NCI-H1436 (cell line): ENCODE measurements at places on chromosomes 2 and 18.

DNA sequence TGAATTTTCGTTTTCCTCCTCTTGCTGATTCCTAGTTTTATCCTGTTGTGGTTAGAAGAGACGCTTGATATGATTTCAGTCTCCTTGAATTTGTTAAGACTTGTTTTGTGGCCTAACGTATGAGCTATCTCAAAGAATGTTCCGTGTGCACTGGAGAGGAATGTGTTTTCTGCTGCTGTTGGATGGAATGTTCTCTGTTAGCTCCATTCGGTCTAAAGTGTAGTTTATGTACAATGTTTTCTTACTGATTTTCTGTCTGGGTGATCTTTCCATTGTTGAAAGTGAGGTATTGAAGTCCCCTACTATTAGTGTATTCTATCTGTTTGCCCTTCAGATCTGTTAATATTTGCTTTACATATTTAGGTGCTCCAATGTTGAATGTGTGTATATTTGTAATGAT lies 25.9 kb downstream of the COLEC11 start:
- DNase-seq, result no peak

DNA sequence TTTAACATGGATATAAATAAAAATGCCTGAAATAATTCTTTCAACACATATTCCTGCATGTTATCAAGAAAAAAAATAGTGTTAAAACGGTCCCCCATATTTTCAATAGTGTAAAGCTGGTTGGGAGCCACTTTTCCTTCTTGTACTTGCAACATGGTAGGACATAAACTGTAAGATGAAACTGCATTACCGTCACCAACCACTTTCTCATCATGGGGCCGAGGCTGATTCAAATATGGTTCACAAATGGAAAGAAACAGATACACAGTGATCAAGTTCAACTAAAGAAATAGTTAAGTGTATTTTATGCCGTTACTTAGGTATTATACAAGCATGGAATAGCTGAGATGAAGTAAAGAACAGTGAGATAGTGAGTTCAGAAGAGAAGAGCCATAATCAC lies 360.7 kb downstream of the ZEB2 start:
- no peak for DNase-seq

- no peak for DNase-seq
Observed at GRCh38 chr2:170360546-170361089, 182.7 kb downstream of the MYO3B start.

GRCh38 chr2:214503568-214503967 lies 92.7 kb downstream of the VWC2L start:
- DNase-seq, result no peak

DNA sequence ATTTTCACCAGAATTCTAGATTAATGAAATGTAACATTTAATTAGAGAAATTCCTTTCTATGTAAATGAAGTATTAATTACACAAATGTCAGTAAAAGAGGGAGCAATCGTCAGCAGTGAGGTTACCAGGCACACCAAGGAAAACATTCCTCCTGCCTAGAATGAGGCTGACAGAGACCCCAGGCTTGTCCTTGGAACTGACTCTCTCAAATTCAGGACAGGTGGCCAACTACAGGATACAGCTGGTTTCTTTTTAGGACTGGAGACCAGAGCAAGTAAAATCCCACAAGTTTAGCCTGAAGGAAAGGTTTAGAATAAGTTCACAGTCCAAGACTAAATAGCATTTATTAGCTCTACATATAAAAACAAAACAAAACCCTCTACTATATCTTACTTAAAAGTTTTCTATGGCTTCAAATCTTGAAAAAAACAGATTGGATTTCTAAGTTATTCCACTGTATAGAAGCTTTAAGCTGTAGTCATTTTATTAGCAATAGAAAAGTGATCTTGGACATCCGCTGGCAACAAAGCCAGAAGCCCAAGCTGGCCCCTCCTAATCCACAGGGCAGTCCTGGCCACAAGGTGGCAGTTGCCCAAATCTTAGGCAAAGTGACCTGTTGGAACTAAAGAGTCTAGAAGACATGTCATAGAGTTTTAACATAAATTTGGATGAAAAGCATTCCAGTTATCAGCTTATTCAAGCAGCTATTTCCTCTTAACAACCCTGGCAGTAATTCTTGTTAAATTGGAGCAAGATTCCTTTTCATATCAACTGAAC lies 81.0 kb downstream of the SP3 start:
- no peak for DNase-seq

DNA sequence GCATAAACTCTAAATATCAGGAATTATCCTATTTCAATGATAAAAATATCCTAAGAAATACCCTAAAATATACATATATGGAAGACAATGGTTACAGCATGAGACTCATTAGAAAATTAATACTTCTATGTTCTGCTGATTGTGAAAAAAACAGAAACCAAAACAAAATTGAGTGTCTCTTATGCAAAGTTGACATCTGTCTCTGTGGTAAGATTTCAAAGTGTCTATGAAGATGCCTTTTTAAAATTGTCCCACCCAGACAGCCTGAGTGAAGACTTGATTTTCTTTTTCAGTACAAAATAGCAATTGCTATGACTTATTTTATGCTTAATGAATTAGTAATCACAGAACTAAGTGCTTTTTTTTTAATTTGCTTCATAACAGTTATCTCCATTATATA lies 1368.4 kb upstream of the LRRTM1 start:
- no peak for DNase-seq

DNA sequence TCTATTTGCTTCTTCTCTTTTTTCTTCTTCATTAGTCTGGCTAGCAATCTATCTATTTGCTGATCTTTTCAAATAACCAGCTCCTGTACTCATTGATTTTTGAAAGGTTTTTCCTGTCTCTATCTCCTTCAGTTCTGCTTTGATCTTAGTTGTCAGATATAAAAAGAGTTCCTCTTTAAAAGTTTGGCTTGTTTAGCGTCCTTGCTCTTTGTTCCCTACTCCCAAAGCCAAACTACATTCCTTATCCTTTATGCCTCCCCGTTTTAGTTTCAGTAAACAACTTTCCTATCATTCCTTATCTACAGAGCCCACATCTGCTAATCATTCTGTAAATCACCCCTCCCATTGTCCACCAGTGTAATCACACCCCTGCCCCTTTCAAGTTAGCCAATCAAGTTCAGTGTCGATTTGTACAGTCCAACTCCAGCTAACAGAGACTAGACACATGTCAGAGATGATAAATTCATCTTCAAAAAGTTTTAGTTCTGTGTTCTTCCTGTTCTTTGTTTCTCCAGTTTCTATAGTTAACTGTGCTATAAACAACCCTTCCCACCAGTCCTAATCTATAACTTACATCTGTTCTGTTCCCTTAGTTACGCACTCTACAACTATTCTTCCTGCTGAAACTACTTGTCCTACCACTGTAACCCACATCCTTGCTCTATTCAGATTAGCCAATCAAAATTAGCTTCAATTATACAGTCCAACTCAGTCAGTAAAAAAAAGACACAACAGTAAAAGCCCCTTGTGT lies 44.4 kb downstream of the TFPI start:
- DNase-seq, result no peak

GRCh38 chr2:230899287-230899686 lies 25.8 kb downstream of the GPR55 start:
- DNase-seq, result no peak

GRCh38 chr2:207987025-207987716 lies 38.2 kb downstream of the PLEKHM3 start:
- no peak for DNase-seq

DNA sequence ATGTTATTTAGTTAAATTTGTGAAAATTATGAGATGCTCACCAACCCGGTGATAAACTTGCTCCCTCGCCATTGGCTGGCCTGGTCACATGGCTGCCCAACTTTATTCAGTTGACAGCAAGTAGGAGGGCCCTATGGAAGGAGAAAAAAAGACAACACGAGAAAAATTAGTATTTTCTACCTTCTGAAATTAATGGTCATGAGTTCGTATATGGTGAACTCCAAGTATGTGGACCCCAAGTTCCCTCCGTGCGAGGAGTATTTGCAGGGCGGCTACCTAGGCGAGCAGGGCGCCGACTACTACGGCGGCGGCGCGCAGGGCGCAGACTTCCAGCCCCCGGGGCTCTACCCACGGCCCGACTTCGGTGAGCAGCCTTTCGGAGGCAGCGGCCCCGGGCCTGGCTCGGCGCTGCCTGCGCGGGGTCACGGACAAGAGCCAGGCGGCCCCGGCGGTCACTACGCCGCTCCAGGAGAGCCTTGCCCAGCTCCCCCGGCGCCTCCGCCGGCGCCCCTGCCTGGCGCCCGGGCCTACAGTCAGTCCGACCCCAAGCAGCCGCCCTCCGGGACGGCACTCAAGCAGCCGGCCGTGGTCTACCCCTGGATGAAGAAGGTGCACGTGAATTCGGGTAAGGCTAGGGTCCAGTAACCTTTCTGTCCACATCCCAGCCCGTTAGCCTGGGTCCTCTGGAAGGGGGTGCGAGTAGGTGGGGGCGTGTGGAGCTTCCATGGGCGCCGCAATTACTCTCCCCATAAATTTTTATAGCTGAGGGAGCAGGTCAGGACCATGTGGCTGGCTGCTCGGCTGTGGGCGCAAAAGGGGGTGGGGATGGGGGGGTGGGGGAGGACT lies at the start of gene HOXD4:
Gene HOXD4 (plus strand): TSS at position 109 of the 846 bp plus-strand sequence. CDS start 84 bp downstream, at position 193.
- no peak for DNase-seq

GRCh38 chr2:121129692-121130091 lies 155.3 kb downstream of the TFCP2L1 start:
- no peak for DNase-seq

GRCh38 chr18:38940475-38940862 lies 1374.9 kb upstream of the CELF4 start:
- no peak for DNase-seq

GRCh38 chr2:184558713-184559464 lies 39.4 kb upstream of the ZNF804A start:
- DNase-seq, result no peak

DNA sequence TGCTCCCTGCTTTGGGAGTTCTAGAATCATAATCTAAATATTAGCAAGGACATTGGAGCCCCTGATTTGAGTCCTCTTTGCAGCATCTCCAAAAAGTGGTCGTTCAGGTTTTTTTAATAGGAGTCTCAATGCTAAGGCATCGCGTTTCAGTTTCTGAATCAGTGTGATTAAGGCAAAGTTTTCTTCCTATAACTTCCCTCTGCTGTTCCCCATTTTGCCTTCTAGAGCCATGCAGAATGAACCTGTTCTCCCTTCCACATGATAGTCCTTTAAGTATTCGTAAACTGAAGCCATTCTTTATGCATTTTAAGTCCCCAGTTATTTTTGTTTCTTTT lies 159.5 kb downstream of the PTGR3 start:
- DNase-seq, result no peak

- no peak for DNase-seq
Observed at GRCh38 chr2:16135913-16136310, 195.6 kb downstream of the MYCN start.

- no peak for DNase-seq
Observed at GRCh38 chr2:202034249-202035088, 814 bp downstream of the FZD7 start.

GRCh38 chr2:30770816-30771576 lies 36.2 kb downstream of the CAPN13 start:
- DNase-seq, result no peak

DNA sequence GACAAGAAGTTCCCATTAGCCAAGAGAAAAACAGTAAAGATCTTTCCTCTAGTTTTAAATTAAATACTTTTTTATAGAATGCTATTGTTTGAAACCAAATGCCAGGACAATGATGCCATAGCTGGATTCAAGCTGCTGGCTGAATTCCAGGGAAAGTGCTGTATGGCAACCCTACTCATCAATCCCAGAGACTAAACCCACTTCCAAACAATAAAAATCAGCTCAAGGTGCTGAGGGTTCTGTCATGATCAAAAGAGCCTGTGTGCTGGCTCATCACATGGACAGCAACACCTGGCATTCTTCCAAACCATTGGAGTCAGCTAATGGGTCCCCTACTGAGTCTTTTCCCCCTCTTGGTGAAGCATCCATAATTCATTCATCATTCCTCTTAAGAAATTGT lies 53.7 kb upstream of the PARD3B start:
- DNase-seq, result peak; percentile 18

- no peak for DNase-seq
Observed at GRCh38 chr2:9837451-9837850, 5.8 kb upstream of the TAF1B start.
